ENCODE measurements at places on chromosomes 3 and 15. TPM values are rescaled to one million over a fixed set of nuclear protein-coding genes. Genes with fewer than 3 reads are reported as not detected.

The RPL22L1 gene
- total RNA-seq = 237 TPM

The GPR27 gene
- 4.0 TPM for total RNA-seq

The GTF2E1 gene
- 15.4 TPM for total RNA-seq

The DNAH12 gene
- 0.12 TPM for total RNA-seq

The FRMD5 gene
- 3.9 TPM for total RNA-seq

The PAQR5 gene
- 123 TPM for total RNA-seq

The PTH1R gene
- total RNA-seq = 0.28 TPM

The BSN gene
- total RNA-seq = 0.17 TPM

The RAD51 gene
- total RNA-seq = 20.8 TPM

The RHCG gene
- 42.7 TPM for total RNA-seq

The CCDC9B gene
- 18.3 TPM for total RNA-seq

The CKMT1B gene
- total RNA-seq = 4.8 TPM

The AMT gene
- 0.29 TPM for total RNA-seq

The ROPN1 gene
- not detected for total RNA-seq

The SEC61A1 gene
- 134 TPM for total RNA-seq

The CTXN2 gene
- 0.02 TPM for total RNA-seq

The GPR160 gene
- total RNA-seq = 1.0 TPM

The TMEM212 gene
- total RNA-seq = not detected

The GRK7 gene
- not detected for total RNA-seq

The MANF gene
- 113 TPM for total RNA-seq

The FOXL2 gene
- 3.4 TPM for total RNA-seq

The UACA gene
- 68.4 TPM for total RNA-seq

The AP3B2 gene
- 0.64 TPM for total RNA-seq

The GOLGA6A gene
- total RNA-seq = not detected

The GABRB3 gene
- total RNA-seq = 78.3 TPM

The WDR5B gene
- 3.2 TPM for total RNA-seq

The IGSF11 gene
- total RNA-seq = 4.8 TPM

The SLC2A2 gene
- total RNA-seq = not detected

The NR2E3 gene
- total RNA-seq = 0.18 TPM

The KBTBD8 gene
- 0.63 TPM for total RNA-seq

The RTP1 gene
- not detected for total RNA-seq

The CPN2 gene
- total RNA-seq = not detected

The HRH1 gene
- 9.5 TPM for total RNA-seq

The SLC28A2 gene
- not detected for total RNA-seq

The GDPGP1 gene
- total RNA-seq = 6.9 TPM

The COLQ gene
- 0.44 TPM for total RNA-seq

The RPUSD3 gene
- 46.8 TPM for total RNA-seq

The BFSP2 gene
- not detected for total RNA-seq

The EOMES gene
- total RNA-seq = 1.3 TPM

The SERINC4 gene
- total RNA-seq = 0.12 TPM

The ZPLD1 gene
- 0.05 TPM for total RNA-seq

The ARNT2 gene
- total RNA-seq = 20.6 TPM

The ADAMTS17 gene
- total RNA-seq = 0.20 TPM

The SEC11A gene
- total RNA-seq = 322 TPM

The XCR1 gene
- not detected for total RNA-seq

All from A549 treated with DMSO at 1 μM for 4 hours (cell line).